ENCODE measurements at places on chromosomes 7 and 10.

- no peak for DNase-seq
These were observed 35.4 kb downstream of the PAPSS2 start for GRCh38 chr10:87695074-87695473.

DNA sequence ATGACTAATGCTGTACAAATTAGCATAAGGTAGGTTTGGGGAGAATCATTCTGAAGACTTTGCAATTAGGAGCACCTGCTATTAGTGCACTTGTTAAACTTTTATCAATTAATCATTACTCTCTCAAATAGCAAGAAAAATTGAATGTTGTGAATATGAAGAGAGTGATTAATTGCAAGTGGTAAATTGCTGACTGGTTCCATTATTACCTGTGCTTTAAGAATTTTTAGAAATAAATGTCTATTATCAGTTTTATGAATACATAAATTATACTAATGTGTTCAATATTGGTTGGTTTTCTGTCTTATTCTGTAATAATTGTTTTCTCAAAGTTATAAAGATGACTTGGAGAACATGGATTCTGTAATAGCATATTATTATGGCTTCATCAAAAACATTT lies 47.3 kb upstream of the TMEM26 start:
- DNase-seq: no peak

- DNase-seq: no peak
These were observed 2.0 kb upstream of the WBP1L start for GRCh38 chr10:102741726-102742237.

GRCh38 chr10:92544296-92544695 lies 29.6 kb downstream of the IDE start:
- peak; percentile 10 for DNase-seq

- DNase-seq: no peak
These were observed 44.0 kb downstream of the CAPZA2 start for GRCh38 chr7:116906391-116906790.

GRCh38 chr7:111364413-111364812 lies 197.9 kb downstream of the IMMP2L start:
- no peak for DNase-seq

DNA sequence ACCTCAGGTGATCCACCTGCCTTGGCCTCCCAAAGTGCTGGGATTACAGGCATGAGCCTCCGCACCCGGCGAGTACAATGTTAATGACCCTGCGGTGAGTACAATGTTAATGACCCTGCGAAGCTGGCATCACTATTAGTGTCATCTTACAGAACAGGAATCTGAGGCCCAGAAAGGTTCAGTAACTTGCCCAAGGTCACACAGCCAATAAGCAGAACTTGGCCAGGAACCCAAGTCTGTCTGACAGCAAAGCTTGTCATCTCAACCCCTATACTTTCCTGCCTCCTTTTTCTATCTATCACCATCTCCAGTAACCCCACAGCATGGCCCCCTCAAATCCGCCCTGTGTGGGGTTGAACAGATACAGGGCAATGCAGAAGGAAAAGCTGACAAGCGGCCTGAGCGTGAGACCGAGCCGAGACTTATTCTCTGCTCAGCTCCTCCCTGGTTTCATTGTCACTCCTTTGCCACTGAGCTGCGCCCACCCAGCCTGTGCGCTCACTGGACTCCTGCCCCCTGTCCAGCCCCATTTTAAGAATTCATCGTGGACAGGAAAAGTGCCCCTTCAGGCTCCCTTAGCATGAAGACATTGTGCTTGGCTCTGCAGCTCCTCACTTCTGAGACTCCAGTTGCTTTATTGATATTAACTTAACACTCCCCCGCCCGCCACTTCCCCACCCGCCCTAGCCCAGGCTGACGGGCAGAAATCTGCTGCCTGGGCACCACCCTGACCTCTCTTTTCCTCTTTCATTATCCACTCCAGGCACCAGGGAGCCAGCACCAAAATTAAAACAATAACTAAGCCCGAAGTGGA lies 58.1 kb upstream of the LBX1 start:
- DNase-seq: no peak

GRCh38 chr7:98840722-98841121 lies 29.1 kb downstream of the TMEM130 start:
- DNase-seq: no peak

DNA sequence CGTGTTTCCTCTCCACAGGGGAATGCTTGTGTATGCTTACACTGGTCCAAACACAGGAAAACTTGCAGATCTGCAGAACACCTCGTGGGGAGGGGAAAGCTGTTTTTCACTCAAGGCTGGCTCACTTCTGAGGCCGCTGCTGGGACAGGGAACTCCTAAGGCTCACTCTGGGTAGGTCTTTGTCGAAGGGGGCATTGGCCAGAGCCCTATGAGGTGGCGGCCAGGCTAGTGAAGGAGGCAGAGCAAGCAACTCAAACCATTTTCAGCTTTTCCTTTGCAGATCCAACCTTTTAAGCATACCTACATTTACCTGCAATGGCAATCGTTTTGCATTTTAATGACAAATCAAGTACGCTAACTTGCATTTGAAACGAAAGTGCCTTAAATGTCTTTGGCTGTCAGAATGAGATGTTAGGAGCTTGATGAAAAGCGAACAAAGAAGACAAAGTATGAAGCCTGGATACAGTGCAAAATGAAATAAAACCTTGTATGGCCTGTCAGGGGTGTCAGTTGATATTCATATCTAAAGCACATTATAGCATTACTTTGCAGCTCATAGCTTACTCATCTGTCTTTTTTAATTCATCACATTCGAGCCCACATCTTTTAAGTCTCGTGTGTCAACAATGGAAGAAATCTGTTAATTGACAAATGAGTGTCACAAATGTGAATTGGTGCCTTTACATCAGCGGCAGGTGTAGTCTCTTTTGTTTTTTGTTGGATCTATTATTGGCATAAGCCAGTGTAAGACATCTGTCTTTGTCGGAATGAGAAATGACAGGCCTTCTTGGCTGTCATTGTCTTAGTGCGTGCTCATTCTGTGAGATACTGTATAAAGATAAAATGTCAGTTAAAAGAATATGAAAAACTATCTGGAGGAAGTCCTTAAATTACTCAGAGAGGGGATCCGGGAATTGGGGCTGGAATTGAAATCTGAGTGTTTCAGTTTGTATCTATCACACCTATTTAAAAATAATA lies 30.5 kb downstream of the LRMDA start:
- DNase-seq: no peak

DNA sequence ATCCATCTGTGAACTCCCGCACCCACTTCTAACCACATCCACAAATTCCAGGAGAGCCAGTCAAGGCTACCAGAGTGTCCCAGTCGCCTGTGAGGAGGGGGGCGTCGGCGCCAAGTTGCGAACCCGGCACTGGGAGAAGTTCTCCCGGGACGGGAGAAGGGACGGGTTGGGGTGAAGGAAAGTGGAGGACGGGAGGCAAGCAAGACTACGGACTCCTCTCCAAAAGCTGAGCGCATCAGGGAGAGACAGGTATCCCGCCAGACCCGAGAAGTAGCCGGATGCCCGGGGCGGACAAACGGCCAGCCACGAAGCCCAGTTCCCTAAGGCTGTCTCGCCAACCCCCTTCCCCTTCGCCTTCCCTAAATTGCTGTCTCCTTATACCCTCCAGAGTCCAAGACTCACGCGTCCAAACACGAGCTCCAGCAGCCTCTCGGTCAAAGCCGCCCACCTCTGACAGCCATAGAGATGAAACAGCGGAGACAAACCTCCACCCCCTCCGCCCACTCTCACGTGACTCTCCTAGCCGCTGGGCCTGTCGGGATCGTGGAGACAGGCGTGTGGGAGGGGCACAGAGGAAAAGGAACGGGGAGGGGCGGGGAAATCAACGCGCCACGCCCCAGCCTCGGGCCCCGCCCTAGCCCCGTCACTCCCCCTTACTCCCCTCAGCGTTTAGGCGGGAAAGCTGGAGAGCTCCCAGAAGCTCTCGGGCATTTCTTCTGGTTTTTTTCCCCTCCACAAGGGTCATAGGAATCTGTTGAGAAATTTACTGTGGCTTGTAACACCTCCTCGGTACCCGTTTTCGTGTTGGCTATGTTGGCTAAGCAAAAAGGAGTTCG lies at the start of gene MICU1:
TSS of gene MICU1 (minus strand) at position 472 of the 836 bp plus-strand sequence. CDS start 59,286 bp downstream, outside the sequence.
- DNase-seq: peak; percentile 95

GRCh38 chr10:109696981-109697775 lies 226.1 kb downstream of the XPNPEP1 start:
- DNase-seq: no peak

- no peak for DNase-seq
These were observed 164.2 kb downstream of the NXPH1 start for GRCh38 chr7:8597565-8597964.

DNA sequence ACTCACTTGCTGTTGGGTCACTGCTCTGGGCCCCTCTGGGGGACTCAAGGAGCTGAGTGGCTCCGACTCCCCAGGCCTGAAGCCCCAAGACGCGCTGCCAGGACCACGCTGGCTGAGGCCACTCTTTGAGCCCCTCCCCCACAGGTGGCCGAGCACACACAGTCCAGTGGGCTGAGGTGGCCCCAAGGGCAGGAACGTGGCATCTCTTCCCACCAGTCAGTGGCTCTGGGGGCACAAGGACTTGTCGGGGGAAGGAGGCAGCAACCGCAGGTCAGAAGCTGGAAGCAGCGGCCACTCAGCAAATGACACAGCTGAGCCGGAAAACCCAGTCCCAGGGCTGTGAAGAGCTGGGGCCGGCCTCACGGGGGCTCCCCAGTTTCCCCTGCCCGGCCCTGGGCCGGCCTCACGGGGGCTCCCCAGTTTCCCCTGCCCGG lies 24.1 kb downstream of the GRIFIN start:
- peak; percentile 24 for DNase-seq

DNA sequence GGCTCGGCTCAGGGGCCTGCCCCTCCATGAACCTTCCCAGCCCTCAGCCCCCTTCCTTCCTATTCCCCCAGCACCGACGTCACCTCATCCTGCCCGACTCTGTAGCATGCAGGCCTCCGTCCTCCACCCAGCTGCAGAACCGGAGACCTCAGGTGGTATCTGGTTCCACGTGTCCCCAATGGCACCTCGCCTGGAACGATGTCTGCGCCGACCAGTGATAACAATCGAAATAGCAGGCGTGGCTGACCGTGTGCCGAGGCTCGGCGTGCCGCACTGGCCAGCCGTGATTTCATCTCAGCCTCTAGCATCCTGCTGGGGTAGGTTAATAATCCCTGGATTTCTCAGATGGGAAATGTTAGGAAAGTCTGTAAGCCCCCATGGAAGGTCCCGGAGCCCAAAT lies 171.7 kb downstream of the CUX1 start:
- no peak for DNase-seq

GRCh38 chr7:68866200-68866570 lies 732.1 kb upstream of the AUTS2 start:
- no peak for DNase-seq

GRCh38 chr7:997404-998395 lies 14.7 kb downstream of the CYP2W1 start:
- no peak for DNase-seq

DNA sequence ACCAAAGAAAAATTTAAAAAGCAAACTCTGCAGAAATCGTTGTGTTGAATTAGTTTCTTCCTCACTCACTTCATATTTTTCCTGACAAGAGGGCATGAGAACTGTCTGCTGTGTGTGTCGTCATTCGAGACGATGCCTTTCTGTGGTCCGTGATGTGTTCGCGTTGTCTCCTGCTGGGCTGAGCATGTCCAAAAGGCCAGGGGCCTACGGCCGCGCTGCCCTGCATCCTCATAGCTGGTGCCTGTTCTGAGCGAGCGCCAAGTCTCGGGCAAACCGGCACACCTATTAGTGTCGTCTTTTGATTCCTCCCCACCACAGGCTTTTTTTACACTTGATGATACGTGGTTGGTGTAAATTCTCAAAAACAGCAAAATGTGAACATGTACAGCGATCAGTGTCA lies 27.4 kb downstream of the WDR37 start:
- DNase-seq: no peak

DNA sequence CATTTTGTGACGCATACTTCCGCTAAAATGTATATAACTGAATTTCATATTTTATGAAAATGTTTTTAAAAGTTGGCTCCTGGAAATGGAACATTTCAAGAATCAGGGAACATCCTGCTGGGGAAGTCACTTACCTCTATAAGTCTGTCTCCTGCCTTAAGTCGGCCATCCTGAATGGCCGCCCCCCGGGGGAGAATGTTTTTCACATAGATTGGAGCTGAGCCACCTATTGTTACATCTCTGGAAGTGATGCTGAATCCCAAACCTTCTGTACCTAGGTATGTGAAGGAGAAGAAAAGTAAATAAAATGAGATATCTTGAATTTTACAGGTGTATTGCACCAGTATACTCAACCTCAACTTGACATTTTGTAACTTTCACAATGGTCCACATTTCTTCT lies 437.3 kb downstream of the PARD3 start:
- DNase-seq: no peak
